ENCODE measurements at places on chromosomes 13 and 19.
A peak's percentile ranks its signal among the peaks of the same experiment; 100 is the strongest.

- DNase-seq = no peak
These were observed 122.9 kb downstream of the URI1 start for GRCh38 chr19:30064771-30065494.

DNA sequence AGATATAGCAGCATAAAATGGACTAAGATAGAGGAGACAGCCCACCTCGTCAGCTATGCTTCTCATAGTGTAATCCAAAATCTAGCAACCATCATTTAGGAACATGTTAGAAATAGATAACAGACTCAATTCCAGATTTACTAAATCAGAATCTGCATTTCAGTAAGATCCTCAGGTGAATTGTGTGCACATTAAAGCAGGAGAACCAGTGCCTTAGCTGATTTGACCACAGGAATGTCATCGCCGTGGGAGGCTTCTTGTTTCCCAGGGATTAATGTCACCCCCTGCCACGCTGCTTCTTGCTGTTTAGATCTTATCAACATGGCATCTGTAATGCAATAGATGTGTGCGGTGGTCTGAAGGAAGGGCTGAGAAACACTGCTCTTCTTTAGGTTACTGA lies 84.0 kb downstream of the GPC5 start:
- no peak for DNase-seq

- DNase-seq = peak; percentile 96
These were observed 500 bp upstream of the IFI30 start for GRCh38 chr19:18173054-18173571.

GRCh38 chr13:32535115-32535514 lies 3.5 kb downstream of the N4BP2L2 start:
- no peak for DNase-seq

DNA sequence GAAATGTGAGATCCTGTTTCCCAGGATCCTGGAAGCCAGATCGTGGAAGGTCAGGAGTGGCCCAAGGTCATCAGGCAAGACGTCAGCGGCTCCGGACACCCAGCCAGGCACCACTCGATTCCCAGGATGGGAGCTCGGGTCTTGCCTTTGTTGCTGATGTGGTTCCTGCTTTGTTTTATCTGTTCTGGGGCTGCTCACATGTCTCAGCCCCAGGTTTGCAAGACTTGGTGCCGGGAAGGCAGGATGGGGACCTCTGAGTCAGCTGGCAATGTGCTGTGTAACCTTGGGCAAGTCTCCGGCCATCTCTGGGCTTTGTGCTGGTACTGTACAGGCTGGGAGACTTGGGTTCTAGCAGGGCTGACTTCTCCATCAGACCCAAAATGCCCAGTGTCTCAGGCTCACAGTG lies 1.4 kb upstream of the FCHO1 start:
- DNase-seq = peak; percentile 30

GRCh38 chr13:104015646-104016396 lies 949.6 kb upstream of the SLC10A2 start:
- DNase-seq = no peak

DNA sequence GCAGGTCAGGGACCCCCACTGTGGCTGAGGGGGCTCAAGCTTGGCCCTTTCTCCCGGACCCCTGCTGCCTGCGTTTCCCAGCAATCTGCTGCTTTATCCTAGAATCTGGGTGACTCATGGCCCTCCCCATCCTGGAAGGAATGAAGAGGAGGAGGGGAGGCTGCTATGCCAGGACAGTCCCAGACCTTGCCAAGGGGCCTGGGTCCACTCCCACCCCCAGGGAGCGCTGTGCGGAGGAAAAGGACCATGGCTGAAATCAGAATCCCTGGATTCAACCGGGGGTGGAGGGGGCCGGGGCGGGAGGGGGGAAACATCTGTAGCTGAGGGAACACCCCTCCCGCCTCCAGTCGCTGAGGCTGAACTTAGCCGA lies 20.5 kb downstream of the ZNF114 start:
- no peak for DNase-seq

DNA sequence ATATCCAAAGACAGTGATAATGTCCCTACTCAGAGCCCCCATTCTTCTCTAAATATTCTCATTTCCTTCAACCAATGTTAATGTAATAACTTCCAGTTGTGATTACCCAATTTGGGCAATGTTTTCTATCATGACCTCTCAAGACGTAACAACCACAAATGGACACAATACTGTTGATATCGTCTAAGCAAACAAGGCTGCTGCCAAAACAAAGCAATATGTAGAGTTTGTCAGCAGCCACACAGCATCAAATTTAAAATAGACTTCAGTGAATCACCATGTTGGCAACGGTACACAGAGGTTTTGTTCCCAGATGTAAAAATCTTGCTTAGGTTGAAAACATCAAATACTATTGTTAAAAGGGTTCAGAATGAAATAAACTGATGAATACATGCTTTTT lies 205.1 kb downstream of the DACH1 start:
- DNase-seq = no peak

GRCh38 chr13:44801990-44802389 lies 187.3 kb downstream of the NUFIP1 start:
- peak; percentile 78 for DNase-seq

- DNase-seq = no peak
These were observed 173.8 kb downstream of the EFNB2 start for GRCh38 chr13:106361621-106362020.

DNA sequence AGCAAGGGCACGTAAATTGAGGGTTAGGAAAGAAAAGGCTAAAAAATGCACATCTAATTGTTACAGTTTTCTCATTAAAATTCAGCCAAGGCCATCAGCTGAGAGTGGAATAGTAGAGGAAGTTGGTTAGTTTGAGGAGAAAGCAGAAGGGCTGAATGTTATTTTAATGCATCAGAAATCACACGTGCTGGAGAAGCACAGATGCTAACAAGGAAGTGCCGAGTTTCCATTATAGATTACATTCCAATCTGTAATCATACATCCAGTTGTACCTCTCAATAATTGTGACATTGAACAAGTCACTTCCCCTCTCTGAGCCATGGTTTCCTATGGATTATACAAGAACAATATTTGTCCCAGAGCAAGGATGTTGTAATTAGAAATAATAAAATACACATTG lies 25.1 kb downstream of the FPR3 start:
- peak; percentile 85 for DNase-seq

DNA sequence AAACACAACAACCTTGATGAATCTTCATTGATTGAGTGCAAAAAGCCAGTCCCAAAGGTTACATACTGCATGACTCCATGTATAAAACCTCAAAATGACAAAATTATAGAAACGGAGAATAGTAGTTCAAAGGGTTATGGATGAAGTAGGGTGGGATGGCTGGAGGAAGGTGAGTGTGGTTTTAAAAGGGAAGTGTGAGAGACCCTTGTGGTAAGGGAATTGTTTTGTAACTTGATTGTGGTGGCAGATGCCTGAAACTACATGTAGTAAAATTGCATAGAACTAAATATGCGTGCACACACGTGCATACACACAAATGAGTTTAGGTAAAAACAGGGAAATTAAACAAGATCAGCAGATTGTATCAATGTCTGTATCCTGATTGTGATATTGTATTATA lies 340.7 kb downstream of the MTUS2 start:
- DNase-seq = no peak

- DNase-seq = no peak
These were observed 8.6 kb upstream of the ZNF283 start for GRCh38 chr19:43818500-43818899.

DNA sequence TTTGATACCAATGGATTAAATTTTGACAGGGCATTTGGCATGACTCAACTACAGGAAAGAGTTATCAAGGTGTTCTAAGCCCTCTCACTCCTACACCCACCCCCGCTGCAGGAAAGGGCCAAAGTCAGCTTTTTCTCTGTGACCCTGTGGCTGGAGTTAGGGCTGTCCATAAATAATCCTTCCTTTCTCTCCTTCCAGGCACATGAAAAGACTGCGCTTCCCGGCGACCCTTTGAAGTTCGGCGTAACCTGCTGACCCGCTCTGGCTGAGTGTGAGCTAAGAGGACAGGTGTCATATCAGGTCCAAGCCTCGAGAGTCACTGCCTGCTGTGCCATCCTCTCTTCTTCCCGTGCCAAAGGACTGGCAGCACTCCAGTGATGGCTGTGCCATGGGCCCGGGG lies 25.6 kb downstream of the ZNF114 start:
- DNase-seq = no peak

DNA sequence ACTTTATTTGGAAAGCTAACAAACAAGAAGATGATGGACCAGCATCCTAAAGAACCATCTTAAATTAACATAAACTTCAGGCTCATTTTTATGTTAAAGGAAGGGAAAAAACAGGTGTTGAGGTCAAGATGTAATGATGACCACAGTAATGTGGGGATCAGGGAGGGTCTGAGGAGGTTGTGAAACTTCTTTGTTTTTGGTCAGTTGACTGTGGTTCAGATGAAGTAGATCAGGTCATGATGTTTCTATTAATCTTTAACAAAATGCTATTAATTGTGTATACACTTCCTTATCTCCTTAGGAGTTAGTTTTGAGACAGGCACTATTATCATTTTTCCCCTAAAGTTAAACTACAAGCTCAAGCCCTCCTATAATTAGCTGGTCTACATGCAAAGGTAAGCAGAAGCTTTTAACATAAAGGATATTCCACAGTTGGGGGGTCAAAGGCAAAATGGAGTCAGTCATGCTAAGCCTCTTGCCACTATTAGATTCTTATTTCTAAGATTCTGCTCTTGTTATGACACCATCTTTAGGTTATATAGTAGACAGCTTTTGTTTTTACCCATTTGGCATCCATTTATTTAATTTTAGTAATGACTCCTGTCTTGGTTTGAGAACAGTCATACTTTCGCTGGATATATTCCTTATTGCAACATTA lies 800.1 kb upstream of the PCDH9 start:
- DNase-seq = no peak

DNA sequence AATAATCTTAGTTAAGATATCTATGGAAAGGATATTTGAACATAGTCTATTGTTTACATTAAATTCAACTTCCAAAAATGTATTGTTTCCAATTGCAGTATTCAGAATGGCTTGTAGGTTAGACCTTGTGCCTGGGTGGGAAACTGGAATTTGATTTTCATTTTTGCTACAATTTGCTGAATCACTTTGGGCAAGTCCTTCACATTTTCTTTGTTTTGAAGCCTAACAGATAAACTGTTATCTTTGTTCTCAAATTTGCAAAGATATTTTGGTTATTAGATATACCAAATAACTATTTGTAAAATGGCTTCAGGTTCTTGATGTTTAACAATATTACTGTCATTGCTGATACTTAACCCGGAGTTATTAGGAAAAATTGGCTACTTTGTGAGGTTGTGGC lies 82.6 kb downstream of the WDFY2 start:
- DNase-seq = no peak

DNA sequence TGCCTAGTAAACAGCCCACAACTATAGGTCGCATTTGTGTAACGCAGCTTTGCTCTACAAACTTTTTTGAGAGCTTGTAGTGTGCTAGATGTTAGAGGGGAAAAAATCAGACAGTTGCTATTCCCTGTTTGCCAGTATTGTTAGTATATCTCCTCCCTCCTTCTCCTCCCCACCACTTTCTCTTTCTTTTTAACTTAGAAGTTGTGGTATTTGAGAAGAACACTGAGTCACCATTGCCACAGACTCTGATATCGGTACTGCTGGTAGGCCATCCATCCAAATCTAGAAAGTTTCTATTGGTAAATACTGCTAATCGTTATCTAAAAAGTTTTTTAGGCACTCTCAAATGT lies 666 bp downstream of the POMP start:
- peak; percentile 88 for DNase-seq

DNA sequence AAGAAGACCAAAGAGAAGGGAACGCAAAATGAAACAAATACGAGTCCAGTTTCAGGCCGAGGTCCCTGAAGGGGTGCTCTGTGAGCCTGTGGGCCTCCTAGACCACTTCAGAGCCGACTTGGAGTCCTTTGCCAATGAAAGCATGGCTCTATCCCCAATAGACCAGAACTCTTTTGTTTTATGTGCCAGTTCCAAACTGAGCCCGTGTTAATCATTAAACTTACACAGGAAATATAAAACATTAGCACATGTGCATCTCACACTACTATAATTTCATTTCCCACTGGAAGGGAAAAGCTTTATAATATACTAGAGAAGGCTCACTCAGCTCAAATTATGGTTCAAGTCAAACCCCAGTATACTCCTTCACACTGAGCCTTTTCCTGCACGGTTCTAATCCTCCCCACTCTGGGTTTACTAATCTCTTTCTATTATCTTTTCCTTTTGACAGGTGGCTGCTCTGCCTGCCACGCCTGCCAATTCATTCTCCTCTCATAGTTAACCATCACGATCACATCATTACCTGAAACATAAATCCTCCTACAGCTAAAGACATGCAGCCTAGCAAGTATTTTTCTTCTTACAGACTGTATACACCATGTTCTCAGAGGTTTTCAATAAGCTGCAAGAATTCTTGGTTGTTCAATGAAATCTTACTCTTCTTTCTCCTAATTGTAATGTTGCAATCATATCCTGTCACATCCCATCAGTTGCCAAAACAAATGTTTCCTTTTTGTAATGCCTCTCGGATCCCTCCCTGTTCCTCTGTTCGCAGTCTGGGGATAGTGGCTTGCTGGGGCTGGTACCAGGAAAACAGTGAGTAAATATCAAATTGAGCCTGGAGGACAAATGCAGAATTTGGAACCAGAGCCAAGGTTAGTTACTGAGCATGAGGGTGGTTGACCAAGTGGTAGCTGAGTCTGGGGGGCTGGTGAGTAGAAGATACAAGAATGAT lies 18.8 kb upstream of the WASF3 start:
- DNase-seq = no peak

- DNase-seq = peak; percentile 39
These were observed 3.7 kb downstream of the HRC start for GRCh38 chr19:49151267-49152118.

- DNase-seq = no peak
These were observed 16.8 kb upstream of the ZNF554 start for GRCh38 chr19:2802826-2803225.

- DNase-seq = no peak
These were observed 152.1 kb upstream of the SOX21 start for GRCh38 chr13:94864474-94864873.

DNA sequence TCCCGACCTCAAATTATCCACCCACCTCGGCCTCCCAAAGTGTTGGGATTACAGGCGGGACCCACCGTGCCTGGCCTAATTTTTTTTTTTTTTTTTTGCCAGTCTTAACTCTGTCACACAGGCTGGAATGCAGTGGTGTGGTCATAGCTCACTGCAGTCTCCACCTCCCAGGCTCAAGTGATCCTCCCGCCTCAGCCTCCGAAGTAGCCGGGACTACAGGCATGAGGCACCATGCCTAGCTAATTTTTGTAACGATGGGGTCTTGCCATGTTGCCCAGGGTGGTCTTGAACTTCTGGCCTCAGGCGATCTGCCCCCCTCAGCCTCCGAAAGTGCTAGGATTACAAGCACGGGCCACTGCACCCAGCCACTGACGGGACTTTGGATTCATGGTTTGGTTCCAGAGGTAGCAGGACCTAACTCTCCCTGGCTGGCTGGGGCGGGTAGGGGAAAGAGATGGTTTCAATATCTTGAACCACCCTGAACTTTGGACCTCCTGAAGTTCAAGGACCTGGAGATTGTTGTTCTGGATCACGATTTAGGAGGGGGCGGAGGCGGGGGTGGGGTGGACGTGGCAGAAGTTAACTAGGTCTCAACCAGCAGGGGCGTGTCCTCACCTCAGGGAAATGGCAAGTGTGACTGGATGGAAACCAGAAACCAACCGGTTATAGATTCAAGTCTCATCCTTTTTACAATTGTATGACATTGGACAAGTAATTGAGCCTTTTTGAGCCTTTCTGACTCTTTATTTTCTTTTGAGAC lies 40.8 kb downstream of the IER2 start:
- DNase-seq = no peak

GRCh38 chr13:84823528-84823927 lies 941.3 kb upstream of the SLITRK1 start:
- no peak for DNase-seq
